ENCODE measurements at places on chromosomes 13 and 19.

DNA sequence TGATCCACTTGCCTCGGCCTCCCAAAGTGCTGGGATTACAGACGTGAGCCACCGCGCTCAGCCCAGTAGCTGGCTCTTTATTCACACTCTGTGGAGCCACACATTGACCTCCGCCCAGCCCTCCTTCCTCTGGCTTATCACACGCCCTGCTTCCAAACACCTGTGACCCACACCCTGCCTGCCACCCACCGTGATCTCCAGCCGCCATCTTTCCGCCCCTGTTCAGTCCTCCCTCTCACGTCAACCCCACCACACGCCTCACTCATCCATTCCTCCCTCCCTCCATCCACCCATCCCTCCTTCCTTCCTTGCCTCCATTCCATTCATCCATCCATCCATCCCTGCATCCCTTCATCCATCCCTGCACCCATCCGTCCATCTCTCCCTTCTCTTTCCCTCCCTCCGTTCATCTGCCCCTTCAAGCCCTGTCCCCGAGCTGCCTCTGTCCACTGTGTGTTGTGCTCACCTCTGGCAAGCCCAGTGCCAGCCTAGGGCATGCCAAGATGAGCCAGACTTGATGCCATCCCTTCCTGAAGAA is 17.6 kb downstream of the ZNF296 start:
- no peak for DNase-seq

DNA sequence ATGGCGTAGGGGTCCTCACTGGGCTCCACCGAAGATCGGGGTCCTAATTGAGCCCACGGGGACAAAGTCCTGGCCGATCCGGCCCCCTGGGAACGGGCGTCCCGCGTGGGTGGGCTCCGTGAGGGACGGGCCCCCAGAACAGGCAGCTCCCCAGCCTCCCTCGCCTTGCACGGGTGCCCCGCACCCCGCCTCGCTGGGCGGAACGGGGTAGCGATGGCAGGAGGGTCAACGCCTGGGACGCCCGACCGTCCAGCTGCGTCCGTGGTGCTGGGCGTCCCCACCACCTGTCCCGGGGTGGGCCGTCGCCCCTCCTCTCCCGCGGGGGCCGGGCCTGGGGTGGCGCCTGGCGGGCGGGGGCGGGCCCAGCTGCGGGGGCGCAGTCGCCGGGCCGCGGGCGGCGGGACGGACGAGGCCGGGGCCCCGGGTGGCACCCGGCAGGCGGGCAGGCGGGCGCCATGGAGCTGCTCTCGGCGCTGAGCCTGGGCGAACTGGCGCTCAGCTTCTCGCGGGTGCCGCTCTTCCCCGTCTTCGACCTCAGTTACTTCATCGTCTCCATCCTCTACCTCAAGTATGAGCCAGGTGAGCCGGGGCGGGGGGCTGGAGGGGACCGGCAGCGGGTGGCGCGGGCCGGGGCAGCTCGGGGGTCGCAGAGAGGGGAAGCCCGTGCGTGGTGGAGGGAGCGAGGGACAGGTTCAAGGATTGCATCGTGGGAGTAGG is at the start of gene TMEM38A:
TSS of gene TMEM38A (plus strand) at position 377 of the 717 bp plus-strand sequence. CDS start at position 456, 79 bp downstream.
- DNase-seq: peak; percentile 50

GRCh38 chr19:41449079-41449864 is 6.3 kb downstream of the ERICH4 start:
- peak; percentile 63 for DNase-seq

- DNase-seq: no peak
These were observed at the start of gene SPINT2 for GRCh38 chr19:38264486-38265212. TSS of gene SPINT2 (plus strand) at chr19:38264573. CDS start at chr19:38264893, 320 bp downstream.

- no peak for DNase-seq
These were observed 30.4 kb downstream of the TPT1 start for GRCh38 chr13:45310341-45311131.

DNA sequence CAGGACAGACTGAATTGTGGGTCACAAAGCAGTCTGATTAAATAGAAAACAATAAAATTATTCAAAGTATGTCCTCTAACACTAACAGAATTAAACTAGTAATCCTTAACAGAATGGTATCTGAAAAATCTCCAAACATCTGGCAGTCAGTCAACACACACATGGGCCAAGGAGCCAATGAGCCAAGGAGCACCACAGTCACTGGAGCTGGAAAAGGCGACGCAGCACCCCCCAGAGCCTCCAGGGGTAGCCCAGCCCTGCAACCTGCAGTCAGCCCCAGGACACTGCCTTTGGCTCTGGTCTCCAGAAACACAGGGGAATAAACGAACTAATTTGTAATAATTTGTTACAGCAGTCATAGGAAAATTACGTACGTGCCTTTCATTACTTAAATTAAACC is 12.3 kb downstream of the TUBGCP3 start:
- no peak for DNase-seq

- no peak for DNase-seq
These were observed 1.7 kb downstream of the DMPK start for GRCh38 chr19:45780448-45781213.
